CD4-positive, alpha-beta memory T cell (primary cell): ENCODE measurements at places on chromosomes 13 and 19.

- DNase-seq = no peak
These were observed 994 bp downstream of the CCDC194 start for GRCh38 chr19:17393002-17393401.

DNA sequence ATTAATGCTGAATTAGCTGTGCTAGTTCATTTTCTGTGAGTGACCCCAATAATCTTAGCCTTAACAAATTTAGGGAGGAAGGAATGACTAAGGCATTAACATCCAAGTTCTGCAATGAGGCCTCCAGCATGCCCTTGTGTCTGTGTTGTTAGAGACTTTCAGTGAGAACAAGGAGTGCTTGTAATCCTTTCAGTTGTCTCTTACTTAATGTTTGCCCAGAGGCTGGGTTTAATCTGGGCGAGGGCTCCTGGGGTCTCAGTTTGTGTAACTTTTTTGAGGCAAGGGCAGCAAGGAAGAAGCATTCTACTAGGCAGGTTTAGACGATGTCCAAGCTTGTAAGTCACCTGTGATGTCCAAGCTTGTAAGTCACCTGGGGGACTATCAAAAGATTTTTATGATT lies 24.3 kb downstream of the CCNA1 start:
- no peak for DNase-seq

DNA sequence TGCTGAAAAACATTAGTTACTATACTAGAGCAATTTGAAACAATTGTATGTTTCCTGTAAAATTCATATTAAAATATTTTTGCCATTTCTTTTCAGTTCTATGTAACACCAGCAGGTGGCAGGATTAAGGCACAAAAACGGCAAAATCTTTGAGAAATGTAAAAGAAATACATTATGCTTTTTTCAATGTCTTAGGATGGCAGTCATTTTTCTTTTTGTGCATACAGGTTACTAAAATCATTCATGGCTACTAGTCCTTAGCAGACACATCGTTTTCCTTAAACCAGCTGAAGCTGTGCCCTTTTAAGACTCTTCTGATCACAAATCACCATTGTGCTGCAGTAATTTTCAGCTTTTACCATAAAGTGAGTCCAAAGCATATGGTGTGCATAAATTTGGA lies 800.7 kb upstream of the SLITRK5 start:
- peak; percentile 6 for DNase-seq

DNA sequence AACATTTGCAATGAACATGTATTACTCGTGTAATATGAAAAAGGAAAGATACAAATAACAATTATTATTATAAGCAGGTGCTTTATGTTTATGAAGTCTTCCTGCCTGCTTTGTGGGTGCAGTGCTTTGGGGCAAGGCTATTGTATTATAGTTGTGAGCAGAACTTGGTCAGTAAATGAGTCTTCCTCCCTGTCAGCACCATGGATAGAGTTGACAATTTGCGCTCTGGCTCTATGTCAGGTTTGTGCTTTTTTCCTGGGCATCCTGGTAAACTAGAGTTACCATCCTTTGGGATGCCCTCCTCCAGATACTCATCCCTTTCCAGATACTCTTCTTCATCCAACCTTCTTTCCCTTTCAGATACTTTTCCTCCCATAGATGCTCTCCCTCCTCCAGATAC lies 19.6 kb downstream of the ERICH6B start:
- no peak for DNase-seq

GRCh38 chr13:34044041-34044440 lies 226.1 kb downstream of the RFC3 start:
- no peak for DNase-seq

- DNase-seq = no peak
These were observed 152.9 kb downstream of the TBC1D4 start for GRCh38 chr13:75329097-75329496.

GRCh38 chr13:46288570-46289259 lies 77.0 kb downstream of the LRRC63 start:
- no peak for DNase-seq

DNA sequence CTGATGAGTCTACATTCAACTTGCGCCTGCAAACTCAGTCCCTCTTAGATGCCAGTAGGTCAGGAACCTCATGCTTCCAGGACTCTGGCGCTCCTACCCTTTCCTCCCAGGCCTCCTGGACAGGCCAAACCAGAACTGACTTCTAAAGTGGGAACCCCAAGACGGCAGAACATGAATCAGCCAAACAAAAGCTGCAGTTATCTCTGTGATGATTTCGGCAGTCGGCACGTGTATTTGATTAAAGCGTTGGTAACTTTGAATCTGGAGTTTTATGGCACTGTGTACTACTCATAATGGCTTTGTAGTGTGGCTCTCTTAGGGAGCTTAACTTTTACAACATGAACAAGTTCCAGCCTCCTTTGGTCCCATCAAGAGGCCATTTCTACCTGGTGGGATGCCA lies 13.7 kb downstream of the ACTN4 start:
- no peak for DNase-seq

- DNase-seq = no peak
These were observed 2.4 kb downstream of the CLN5 start for GRCh38 chr13:76994281-76994680.

GRCh38 chr13:85586422-85586831 lies 212.8 kb downstream of the SLITRK6 start:
- no peak for DNase-seq

- no peak for DNase-seq
These were observed 210.5 kb downstream of the PDS5B start for GRCh38 chr13:32796754-32797153.

GRCh38 chr19:43469160-43469480 lies 3.7 kb upstream of the LYPD3 start:
- peak; percentile 60 for DNase-seq

- no peak for DNase-seq
These were observed 27.1 kb upstream of the MYCBP2 start for GRCh38 chr13:77353995-77354394.

DNA sequence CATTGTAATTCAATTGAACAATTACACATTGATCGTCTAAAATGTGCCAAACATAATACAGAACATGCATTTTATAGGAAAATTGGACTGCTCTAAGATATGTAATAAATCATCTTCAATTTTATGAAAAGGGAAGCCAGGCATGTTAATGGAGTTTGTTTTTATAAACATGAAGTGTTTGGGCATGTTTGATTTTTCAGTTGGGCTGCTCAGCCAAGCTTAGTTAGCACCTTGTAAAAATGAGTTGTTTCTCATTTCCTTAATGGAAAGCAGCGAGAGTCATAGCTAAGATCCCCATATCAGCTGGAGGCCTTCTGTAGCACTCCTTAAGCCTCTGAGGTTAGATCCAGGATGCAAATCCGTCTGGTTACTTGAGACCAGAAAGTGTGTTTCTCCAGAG lies 422.3 kb downstream of the SPRY2 start:
- DNase-seq = no peak

- peak; percentile 54 for DNase-seq
These were observed at the start of gene APLP1 for GRCh38 chr19:35868172-35868822. TSS of gene APLP1 (plus strand) at chr19:35868574. CDS start at chr19:35868637, 63 bp downstream.

DNA sequence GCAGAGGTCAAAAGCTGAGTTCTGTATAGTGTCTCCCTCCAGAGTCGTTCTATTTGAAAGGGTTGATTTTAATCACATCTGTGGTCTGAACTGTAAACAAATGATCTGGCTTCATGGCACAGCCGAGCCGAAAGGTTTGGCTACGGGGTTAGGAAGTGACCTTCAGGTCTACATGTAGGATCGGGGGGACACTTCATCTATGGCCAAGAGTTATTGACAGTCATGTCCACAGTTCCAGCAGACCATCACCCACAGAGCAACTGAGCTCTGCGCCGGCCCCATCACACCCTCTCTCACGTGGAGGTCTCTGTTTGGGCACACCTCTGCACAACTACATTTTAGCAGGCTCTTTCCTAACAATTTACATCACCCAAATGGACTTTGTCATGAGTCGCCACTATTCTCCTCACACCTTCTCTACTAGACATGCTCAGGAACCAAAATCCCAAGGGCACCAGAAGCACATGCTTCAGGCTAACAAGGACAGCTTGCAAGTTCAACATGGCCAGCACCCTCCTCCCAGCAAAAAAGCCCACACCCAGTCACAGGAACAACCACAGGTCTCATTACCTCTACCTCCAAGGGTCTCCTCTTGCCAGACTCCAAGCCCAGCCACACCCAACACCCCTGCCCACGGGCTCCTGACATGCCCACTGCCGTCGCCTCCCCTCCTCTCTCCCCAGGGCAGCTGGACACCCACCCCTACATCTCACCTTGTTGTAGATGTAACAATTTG lies 36.1 kb upstream of the EPHX3 start:
- no peak for DNase-seq

DNA sequence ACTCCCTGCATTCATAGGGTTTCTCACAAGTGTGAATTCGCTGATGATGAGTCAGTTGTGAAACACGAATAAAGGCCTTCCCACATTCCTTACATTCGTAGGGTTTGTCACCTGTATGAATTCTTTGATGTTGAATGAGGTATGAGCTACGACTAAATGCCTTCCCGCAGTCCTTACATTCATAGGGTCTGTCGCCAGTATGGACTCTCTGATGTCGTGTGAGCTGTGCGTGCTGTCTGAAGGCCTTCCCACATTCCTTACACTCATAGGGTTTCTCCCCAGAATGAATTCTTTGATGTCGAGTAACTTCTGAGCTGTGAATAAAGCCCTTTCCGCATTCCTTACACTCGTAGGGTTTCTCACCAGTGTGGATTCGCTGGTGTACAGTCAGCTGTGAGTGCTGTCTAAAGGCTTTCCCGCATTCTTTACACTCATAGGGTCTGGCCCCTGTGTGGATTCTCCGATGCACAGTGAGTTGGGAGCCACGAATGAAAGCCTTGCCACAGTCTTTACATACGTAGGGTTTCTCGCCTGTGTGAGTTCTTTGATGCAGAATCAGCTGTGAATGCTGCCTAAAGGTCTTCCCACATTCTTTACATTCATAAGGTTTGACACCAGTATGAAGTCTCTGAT lies 30.5 kb upstream of the COX7A1 start:
- no peak for DNase-seq

- DNase-seq = no peak
These were observed 2651.1 kb upstream of the PCDH20 start for GRCh38 chr13:64066711-64067110.

- no peak for DNase-seq
These were observed 518.5 kb downstream of the FGF9 start for GRCh38 chr13:22189176-22190048.

- no peak for DNase-seq
These were observed 947 bp downstream of the ATP4B start for GRCh38 chr13:113656831-113657671.
